ENCODE measurements at places on chromosomes 5 and 9.

DNA sequence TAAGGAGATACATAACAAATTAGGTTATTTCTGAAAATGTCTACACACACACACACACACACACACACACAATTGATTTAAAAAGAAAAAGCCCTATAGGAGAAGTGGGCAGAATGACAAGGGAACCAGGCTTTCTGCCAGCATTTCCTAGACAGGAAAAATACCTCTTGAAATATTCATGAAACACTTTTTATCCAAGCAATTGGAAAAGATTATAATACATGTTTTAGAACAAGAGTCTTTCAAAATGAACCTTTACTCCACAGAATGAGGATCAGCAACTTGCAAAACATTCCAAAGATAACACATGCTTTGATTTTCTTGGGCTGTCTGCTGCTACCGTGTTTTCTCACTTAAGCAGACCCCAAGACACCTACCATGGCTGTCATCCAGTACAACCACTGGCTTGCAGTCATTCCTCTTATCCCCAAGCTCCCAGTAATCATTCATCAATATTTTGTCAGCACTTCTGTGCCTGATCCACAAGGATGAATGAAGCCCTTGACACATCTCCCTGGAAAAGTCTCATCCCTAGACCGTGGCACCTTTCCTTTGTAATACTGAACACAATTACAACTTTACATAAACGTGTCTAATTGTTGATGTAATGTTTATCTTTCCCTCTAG, 717.1 kb upstream of the ZNF608 start:
- DNase-seq, result no peak
- peaks cover 23% of the 10 kb centered on the region for H3K4me1 ChIP-seq
- H3K4me3 ChIP-seq, result no peak overlapping the region
- H3K27me3 ChIP-seq, result no peaks in the 10 kb centered on the region
- peaks cover 13% of the 10 kb centered on the region for H3K36me3 ChIP-seq
- no peak overlapping the region for H3K27ac ChIP-seq

DNA sequence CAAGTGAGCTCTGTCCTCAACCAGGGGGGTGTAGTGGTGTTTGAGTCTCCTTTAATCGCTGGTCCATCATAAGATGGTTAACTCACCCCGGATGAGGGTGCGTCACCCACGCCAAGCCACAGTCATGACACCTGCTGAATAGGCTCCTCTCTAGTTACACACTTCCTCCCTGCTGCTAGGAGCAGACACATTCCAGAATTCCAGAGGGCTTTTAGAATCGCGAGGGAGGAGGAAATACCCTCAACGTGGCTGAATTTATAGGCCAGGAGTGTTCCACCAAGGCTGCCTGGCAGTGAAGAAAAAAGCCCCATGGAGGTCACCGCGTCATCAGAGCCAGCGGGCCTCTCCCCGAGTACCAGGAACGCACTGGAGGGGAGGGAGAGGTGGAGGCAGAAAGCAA, 5.1 kb downstream of the GLRX start:
- H3K36me3 ChIP-seq, result peaks cover 31% of the 10 kb centered on the region
- H3K27me3 ChIP-seq, result no peaks in the 10 kb centered on the region
- H3K4me3 ChIP-seq, result peak overlapping the region; percentile 76
- peak; percentile 37 for DNase-seq

GRCh38 chr5:98461485-98461884, 312.0 kb upstream of the RGMB start:
- H3K36me3 ChIP-seq, result no peaks in the 10 kb centered on the region
- no peak overlapping the region for H3K4me3 ChIP-seq
- no peaks in the 10 kb centered on the region for H3K4me1 ChIP-seq
- no peak for DNase-seq
- H3K27me3 ChIP-seq, result no peaks in the 10 kb centered on the region
- H3K27ac ChIP-seq, result no peak overlapping the region

GRCh38 chr5:10974850-10975249, 213.8 kb upstream of the DAP start:
- peaks cover 10% of the 10 kb centered on the region for H3K4me1 ChIP-seq
- no peak for DNase-seq
- H3K4me3 ChIP-seq, result no peak overlapping the region
- H3K27me3 ChIP-seq, result peaks cover 4% of the 10 kb centered on the region
- no peak overlapping the region for H3K27ac ChIP-seq

Data from nephron progenitor cell (in vitro differentiated cells).